ENCODE measurements at places on chromosomes 4 and X.

GRCh38 chr4:25923745-25924144, 9.7 kb downstream of the SMIM20 start:
- no peak for DNase-seq

DNA sequence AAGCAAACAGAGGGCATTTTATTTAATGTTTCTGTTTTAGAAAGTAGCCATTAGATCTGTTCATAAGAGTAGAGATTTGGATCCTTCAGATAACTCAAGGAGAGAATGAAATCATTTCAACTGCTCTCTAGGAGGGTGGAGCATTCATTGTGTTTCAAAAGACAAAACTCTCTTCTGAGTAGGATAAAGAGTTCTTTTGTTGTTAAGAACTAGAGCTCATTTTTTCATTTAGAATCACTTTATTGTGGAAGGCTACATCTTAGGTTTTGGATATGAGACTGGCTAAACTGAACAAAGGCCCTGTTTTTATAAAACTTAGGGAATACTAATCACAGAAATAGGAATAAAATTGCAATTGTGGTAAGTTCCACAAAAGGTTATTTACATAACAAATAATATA, 193.9 kb upstream of the PCDH10 start:
- DNase-seq = no peak

GRCh38 chr4:182903013-182903412, 14.2 kb downstream of the DCTD start:
- DNase-seq = no peak

DNA sequence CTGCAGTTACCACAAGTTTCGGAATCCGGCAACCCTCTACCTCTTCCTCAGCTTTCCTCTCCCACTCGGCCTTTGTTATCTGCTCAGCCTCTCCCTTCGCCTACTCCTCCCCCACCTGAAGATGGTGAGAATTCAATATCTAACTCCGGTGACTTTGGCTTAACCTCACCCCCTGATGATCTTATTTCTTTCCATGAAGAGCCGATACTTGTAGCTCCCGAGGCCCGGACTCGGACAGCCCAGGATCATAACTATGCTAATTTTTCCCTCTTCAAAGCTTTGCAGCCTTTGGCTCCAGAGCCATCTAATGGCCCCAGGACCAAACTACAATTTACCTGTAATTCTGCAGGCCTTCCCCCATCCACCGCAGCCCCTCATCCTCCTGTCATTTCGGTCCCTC, 32.0 kb upstream of the MGST2 start:
- DNase-seq = no peak

DNA sequence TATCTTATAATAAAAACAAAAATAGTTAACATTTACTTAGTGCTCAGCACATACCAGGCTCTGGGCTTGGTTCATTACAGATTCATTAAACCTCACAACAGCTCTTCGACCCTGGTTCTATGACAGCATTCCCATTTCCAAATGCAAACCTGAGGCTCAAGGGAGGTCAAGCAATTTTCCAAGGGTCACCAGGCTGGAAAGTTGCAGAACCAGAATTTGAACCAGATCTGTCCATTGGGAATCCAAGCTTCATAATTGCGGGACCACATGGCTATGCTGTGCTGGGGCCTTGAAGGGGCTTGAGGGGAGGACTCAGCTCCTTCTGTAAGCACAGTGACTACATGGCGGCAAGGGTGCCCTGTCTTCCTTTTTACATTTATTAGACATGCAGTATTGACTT, 197.3 kb upstream of the LNX1 start:
- no peak for DNase-seq

- peak; percentile 19 for DNase-seq
Measured at GRCh38 chrX:79366873-79367749, at the start of gene ITM2A. Gene ITM2A, minus strand, starts transcription at chrX:79367334. Its CDS starts 119 bp downstream, at chrX:79367215.

DNA sequence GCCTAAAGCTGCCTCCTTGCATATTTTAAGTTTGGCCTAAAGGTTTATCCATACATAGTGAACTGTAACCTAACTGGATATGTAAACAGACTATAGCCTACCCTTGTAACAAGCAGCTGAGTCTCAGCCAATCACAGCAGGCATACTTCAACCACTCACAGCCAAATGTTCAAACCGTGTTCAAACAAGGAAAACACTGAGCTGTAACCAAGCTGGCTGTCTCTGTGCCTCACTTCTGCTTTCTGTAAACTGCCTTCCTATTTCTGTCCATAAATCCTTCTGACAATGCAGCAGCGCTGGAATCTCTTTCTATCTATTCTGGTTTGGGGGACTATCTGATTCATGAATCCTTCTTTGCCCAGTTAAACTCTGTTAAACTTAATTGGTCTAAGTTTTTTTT, 16.4 kb downstream of the DSPP start:
- DNase-seq = no peak

DNA sequence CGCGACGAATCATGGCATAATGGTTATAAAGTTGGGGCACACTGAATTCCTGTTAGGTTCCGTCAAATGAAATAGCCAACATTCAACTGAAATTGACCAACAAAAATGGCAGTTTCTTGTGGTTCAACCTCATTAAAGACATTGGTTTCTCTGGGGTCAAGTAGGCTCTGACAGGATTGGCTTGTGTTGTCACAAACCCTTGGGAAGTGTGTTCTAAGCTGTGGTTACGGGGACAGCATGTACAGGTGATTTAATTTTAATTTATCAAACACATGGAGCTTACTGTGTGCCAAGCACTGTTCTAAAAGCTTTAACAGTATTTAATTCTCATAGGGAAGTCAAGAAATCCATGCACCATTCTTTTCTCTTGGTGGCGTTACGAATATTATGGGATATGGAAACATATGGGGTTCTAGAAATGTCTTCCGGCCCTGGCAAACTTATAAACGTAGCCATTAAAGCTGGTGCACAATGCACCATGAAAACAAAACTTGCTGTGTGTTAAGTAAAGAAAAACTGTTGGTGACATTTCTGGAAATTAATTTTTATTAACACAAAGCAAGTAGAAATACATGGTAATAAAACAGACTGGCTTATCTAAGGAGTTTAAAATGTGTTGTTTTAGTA, 891 bp downstream of the XK start:
- no peak for DNase-seq

DNA sequence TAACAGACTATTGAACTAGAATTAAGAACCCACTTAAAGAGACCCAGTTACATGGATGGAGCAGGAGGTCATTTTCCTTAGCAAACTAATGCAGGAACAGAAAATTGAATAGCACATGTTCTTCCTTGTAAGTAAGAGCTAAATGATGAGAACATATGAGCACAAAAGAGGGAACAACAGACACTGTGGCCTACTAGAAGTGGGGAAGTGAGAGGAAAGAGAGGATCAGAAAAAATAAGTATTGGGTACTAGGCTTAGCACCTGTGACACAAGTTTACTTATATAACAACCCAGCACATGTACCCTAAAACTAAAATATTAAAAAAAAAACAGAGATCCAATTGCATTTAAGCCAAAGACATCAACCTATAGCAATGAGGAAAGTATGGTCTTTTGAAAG, 26.2 kb downstream of the ARAP2 start:
- no peak for DNase-seq

- DNase-seq = no peak
Measured at GRCh38 chr4:3355266-3355748, 62.5 kb downstream of the RGS12 start.

DNA sequence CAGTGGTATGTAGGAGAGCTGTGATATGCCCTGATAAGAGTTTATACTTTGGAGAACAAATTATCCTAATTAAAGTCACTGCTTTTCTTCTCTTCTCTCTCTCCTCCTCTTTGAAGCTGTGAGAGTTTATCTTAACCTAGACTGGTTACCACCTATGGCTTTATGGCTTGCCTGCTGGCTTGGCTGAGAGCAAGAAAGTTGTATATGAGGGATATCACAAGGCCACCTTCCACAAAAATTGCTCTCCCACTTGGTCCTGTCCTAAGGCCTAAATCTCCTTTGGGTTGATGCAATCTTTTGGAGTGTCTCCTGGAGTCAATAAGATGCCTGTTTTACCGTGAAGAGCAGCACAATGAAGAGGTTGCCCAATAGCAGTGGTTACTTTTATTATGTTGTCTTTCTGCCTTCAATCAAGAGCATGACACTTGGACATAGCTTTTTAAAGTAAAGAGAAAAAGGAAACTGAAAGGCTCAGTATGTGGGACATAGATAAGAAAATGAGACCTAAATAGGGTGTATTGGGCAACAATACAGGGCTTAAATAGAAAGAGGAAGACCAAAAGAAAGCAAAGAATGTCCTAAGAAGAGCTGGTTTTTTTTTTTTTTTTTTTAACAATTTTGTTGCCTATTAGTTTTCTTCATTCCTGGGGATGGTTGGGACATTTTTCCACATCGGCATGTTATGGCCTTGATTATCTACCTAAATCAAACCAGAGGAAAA, 9.2 kb downstream of the GUCY1A1 start:
- no peak for DNase-seq

GRCh38 chr4:47837094-47837907, 566 bp downstream of the CORIN start:
- peak; percentile 22 for DNase-seq

- DNase-seq = no peak
Measured at GRCh38 chrX:16418650-16419049, 231.3 kb upstream of the S100G start.

DNA sequence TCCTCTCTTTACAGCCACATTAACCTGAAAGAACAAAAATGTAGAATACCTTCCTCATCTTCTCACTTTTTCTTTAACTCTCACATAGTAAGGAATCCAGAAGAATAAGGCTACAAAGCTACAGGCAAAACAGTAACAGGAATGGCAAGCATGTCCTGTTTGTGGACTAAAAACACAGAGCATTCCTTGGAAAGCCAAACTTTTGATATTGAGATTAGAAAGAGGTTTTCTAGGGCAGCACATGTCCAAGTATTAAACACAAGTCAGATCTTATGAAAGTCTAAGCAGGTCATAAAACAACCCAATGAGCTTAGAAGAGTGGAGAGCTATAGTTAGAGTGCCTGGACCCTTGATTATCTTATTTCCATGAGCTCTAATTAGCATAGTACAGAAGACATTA, 58.2 kb upstream of the FAM9C start:
- no peak for DNase-seq

GRCh38 chrX:146921204-146921603, 106.7 kb upstream of the CXorf51A start:
- DNase-seq = no peak

DNA sequence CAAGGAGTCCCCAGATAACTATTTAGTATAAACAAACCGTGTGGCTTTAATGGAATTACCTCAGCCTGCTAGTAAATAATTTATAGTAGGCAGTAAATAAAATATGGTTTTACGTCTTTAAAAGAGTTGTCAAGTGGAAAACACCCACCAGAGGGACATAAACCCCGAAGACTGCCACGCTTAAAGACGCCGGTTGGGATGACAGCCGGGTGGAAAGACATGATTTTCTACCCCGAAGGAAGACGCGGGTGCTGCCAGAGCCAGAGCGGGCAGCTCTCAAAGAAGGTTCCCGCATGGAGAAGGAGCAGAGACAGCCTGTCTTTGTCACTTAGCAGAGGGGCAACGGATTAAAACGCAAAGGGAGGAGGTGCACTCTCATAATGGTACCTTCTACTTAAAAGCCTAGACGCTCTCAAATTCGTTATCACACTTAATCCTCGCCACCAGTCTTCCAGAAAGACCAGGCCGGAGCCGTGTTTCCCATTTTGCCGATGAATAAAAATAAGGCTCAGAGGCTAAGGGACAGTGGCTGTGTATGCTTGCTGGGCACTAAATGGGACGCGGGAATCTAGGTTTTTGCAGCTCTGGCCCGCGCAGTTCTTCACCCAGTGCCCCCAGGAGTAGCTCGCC, 140.5 kb upstream of the ZIC3 start:
- DNase-seq = no peak

- peak; percentile 23 for DNase-seq
Measured at GRCh38 chr4:154928640-154929257, 147.7 kb downstream of the RBM46 start.

DNA sequence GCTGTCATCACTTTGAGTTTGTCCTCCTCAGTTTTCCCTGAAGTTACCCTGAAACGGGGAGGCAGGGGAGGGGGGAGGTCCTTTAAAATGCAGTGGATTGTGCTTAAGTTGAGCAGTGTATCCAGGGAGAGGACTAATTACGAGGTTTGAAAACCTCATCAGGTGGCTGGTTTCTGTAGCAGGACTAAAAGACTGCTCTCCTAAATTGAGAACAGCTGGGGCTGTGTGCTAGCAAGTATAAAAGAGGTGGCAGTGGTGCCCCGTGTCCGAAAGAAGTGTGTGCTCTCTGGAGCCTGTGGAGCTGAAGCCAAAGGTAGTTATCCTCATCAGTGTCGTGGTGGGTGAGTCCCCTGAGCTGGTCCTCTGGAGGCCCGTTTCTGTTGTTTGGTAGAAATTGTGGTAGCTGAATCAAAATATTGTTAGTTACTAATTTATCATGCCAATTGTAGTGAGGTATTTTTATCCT, 37.2 kb upstream of the CYP2U1 start:
- no peak for DNase-seq

Data from mammary epithelial cell (primary cell).